ENCODE measurements at places on chromosomes 12 and 14.

GRCh38 chr12:130878193-130879185, 6.6 kb downstream of the RAN start:
- DNase-seq = no peak

- DNase-seq = no peak
Measured at GRCh38 chr12:41514021-41514777, 326.1 kb downstream of the PDZRN4 start.

DNA sequence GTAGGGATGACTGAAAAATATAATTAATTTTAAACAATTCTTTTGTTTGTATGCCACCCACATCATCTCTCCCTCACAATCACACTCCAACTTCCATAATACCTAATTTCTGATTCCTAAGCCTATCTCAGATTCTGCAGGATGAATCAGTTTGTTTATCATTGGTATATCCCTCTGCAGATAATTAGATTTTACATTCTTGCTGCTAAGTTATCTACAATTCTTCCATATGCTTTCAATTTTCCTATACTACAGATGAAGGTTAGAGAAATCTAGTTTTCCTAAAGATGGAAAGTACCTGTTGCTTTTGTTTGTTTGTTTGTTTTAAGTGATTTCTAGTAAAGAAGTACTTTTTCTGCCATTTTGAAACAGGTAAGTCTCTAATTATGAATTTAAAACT, 105.3 kb downstream of the ANKS1B start:
- no peak for DNase-seq

GRCh38 chr14:35818346-35819115, 7.6 kb upstream of the BRMS1L start:
- DNase-seq = no peak

GRCh38 chr14:66369157-66369697, 116.9 kb upstream of the CCDC196 start:
- no peak for DNase-seq

GRCh38 chr14:81384900-81385299, 15.2 kb downstream of the STON2 start:
- DNase-seq = no peak

DNA sequence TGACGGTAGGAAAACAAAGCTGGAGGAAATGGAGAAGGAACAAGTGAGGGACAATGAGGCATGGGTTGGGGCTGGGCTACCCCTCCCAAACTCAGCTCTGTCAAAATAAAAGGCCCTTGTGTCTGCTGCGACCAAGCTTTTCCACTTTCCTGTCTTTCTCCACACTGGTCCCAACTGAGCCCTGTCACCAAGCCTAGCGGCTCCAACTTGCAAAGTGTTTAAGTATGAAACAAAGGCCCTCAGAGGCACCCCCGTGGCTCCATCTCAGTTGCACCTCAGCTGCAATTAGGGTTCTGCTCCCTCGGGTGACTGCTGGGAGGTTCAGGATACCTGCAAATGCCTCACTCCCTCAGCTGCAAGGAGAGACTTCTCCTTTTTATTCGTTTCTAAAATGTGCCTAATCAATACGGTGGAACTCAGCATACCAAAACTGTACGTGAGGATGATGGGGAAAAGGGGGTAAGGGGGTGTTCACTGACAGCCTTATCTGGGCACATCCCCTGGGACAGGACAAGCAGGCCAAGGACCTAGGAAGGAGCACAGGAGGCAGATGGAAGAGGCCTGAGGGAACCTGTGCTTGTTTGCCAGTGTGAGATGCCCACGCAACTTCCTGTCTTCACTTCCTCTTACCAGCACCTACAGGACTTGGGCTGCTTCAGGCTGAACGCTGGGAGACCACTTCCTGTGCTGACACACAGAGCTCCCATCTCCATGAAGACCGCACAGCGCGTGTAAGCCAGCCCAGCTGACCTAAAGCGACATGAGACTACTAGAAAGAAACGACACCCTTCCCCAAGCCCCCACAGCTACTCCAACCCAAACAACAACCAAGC, 8.9 kb downstream of the VAMP1 start:
- no peak for DNase-seq

DNA sequence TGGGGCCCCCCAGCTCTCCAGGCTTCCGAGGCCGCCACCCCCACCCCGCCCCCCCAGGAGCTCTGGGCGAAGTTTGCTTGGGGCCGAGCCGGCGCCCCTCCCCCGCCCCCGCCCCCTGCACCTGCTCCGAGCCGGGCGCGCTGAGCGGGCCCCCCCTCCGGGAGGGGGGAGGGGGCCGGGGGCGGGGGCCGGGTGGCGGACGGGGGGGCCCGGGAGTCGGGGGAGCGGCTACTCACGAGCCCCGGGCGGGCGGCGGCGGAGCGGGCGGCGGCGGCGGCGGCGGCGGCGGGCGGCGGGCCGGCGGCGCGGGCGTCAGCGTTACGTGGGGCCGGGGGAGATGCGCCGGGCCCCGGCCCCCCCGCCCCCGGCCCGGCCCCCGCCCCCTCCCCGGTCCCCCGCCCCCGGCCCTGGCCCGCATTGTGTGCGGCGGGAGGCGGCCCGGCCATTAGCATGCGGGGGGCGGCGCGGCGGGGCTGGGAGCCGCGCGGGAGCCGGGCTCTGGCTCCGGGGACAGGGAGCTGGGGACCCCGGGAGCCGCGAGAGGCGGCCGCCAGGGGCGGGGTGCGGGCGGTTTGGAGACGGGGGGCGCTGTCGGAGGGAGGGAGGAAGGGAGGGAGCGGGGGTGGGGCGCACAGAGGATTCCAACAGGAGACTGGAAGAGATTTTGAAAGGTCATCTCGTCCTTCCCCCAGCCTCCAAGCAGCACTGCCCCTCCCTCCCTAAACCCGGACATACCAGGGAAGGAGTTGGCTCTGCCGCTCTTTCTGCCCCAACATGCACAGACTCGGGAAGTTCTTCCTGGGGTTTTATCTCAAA, at the start of gene ZNF219:
ZNF219 (minus strand) TSS at position 580 of the 816 bp plus-strand sequence. CDS start 5,064 bp downstream, outside the sequence.
- peak; percentile 72 for DNase-seq

DNA sequence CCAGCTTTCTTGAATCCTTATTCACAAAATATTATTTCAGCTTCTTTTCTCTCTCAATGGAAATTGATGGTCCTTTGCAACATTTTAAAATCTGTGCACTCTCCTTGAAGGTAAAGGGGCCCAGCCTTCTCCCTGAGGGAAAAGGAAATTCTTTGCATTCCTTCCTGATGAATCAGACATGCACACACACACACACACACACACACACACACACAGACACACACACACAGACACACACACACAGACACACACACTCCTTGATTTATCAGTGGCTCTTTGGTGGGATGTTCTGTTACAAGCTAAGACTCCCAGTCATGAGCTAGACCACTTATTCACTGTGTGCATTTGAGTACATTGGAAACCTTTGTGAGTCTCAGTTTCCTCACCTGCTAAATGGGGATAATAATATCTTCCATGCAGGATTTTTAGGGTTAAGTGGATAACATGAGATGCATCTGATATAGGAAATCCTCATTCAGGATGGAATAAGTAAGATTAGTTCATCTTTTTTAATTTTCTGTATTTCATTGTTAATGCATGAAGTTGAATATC, 45.1 kb upstream of the HMGA2 start:
- DNase-seq = peak; percentile 70
